HAP-1 (cell line): ENCODE measurements at places on chromosomes 2 and 18.

DNA sequence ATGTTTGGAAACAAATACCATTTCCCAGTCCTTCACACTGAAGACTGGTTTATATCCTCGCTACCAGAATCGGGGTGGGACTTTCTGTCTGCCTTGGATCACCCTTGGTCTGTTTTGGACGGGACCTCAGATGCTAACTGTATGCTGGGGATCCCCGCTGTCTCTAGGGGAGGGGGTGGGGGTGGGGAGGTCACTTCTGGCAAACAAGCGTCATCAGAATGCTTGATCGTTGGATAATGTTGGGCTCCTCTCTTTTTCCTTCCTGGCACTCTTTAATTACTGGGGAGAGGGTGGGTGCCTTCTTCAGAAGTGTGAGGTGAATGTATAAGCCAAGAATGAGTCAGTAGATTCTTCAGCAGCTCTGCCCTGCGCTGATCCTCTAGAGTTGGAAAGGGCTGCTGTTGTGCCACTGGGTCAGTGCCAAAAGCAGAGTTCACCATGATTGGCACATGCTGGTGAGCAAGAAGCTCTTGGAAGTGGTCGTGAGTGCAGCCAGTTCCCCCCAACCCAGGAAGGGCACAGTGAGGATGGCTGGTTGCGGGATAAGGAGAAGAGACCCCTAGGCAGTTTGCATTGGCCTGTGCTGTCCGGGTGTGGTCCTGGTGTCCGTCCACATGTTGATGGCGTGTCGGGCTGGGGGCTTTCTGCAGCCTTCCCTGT, 32.2 kb downstream of the DGKD start:
- DNase-seq = no peak

DNA sequence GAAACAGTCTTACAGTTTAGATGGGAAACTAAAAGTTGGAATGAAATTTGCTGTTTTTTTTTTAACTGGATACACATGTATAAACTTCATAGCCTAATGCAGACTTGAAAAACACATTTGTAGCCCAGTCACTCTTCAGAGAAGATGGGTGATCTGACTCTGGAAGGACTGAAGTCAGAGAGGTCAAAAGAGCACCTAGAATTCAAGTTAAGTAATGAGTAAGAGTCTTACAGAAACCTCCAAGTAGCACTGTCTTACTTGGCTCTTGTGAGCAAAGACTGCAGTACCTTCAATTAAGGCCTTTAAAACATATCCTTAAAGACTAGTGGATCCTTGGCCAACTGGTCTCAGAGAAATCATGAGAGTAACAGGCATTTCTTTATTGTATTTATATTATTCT, 41.9 kb downstream of the TRAPPC8 start:
- no peak for DNase-seq

DNA sequence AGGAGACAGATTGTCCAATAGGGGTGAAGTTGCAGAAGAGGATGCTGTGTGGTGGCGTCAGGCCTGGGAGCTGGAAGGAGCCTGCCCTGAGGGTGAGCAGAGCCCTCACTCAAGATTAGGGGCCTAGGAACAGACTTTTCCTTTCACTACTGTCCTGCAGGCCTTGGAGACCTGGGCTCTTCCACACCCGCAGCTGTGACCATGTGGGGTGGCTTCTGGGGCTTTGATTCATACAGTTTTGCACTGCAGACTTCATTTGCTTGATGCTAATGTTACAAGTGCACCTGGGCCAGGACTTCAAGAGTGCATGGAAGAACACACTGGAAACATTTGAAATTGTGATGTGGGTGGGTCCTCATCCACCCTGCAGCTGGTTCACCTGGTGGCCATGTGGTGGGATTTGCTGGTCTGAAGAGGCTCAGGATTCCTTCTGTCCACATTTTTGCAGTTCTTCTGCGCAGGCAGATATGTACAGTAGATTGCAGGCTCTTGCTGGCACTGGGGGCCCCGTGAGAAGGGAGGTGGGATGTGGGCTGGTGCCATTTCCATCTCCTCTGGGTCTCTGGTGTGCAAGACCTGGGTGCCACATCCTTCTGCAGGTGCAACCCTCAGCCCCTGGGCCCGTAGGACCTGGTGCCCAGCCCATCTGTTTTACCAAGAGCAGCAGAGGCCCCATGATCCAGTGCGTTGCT, 9.9 kb downstream of the GLI2 start:
- DNase-seq = no peak

GRCh38 chr18:77065221-77065981, 67.2 kb downstream of the MBP start:
- DNase-seq = no peak

DNA sequence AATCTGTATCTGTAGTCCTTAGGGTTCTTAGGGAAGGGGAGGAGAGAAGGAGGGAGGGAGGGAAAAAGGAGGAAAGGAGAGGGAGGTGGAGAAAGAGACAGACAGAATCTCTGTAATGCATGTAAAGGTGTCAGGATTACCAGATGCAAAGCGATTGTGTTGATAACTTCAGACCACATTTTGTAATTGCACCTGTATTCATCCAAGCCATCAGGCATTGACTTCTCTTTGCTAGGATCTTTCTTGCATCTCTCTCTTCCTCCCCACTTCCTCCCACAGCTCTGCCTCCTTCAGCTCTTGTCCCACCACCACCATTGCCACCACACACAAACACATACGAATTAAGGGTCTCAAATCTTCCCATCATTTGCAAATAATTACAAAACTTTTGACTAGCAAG, 91.4 kb downstream of the AOX1 start:
- no peak for DNase-seq

GRCh38 chr2:169795181-169795580, 3.5 kb upstream of the SSB start:
- no peak for DNase-seq

GRCh38 chr2:232501331-232501771, 13.7 kb upstream of the ECEL1 start:
- peak; percentile 68 for DNase-seq

DNA sequence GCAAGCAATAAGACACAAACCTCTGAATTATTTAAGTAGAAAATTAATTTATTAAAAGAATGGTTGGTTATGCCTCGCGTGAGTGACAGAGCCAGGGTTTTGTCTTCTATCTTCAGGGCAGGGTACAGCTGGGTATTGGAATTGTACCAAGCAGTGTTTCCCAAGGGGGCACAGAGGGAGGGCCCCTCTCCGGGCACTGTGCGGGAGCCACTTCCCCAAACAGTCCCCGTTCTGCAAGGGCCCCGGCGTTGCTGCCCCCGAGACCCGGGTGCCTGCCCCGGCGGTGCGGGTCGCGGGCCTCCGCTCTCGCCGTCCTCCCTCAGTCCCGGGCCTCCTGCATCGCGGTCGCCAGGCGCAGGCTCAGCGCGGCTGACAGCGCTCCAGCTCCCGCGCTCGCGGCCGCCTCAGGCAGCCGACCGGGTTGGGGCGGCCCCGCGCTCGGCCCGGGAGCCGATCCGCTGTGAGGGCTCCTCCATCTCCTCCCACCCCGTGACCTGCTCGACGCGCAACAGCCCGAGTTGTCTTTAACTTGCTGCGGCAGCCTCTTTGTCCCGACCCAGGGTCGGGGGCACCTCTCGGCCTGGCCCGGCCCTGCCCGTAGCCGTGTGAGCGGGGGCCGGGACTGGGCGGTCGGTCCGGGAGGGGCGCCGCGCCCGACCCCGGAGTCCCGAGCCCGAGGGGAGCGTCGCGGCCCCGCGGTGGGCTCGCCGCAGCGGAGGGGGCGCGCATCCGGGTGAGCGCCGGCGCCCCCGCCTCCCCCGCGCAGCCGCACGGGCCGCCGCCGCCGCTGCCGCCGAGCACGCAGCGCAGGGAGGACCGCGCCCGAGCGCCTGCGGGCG, 620 bp upstream of the GALNT1 start:
- DNase-seq = peak; percentile 27

GRCh38 chr2:176227874-176228273, 39.4 kb downstream of the HOXD1 start:
- no peak for DNase-seq

- DNase-seq = no peak
These were observed 198.7 kb downstream of the MCFD2 start for GRCh38 chr2:46716927-46717326.

DNA sequence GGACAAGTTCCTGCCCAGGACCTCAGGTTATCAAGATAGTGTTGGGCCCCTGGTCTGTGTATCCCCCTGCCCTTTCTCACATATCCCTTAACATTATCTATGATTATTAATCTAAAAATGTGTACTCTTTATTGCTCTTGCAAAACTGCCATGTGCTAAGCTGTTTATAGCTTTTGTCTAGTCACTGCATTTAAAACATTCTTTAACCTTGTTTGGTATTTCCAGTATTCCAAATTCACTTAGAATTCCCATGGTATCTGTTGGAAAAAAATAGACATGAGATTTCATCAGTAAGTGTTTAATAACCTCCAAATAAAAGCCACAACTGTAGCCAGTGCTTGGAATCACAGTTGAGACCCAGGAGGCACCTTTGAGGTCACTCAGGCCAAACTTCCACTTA, 16.2 kb upstream of the GLS start:
- no peak for DNase-seq

GRCh38 chr2:144446136-144446535, 73.8 kb downstream of the ZEB2 start:
- no peak for DNase-seq

DNA sequence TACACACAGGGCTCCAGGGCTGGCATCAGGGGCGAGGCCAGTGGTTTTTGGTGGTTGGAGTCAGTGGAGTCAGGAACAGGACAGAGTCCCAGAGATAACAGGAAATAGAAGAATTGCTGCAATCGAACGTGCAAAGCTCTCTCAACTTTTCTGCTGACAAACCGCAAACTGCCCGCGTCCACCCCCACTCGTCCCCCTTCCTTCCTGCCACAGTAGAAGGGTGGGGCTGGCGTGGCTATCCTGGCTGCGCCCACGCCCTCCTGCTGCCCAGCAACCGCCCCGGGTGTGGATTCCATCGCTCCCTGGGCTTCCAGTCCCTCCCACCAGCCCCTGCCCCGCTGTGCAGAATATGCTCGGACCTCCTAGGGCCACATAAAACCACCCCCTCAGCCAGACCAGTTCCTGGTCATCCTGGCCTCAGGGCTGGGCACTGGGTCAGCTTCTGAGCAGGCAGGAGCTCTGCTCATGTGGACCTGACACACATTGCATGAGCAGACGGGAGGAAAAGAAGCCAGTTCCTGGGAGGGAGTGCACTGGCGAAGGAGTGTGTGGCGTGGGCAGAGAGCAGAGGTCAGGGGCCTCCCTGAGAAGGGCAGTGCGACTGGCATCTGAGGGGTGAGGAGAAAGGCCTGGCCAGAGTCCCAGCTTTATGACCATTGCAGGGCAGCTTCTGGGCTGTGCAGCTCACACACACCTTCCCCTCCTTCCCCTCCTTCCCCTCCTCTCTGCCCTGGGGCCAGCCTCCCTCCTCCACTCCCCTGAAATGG, 85.4 kb upstream of the ATG16L1 start:
- no peak for DNase-seq

DNA sequence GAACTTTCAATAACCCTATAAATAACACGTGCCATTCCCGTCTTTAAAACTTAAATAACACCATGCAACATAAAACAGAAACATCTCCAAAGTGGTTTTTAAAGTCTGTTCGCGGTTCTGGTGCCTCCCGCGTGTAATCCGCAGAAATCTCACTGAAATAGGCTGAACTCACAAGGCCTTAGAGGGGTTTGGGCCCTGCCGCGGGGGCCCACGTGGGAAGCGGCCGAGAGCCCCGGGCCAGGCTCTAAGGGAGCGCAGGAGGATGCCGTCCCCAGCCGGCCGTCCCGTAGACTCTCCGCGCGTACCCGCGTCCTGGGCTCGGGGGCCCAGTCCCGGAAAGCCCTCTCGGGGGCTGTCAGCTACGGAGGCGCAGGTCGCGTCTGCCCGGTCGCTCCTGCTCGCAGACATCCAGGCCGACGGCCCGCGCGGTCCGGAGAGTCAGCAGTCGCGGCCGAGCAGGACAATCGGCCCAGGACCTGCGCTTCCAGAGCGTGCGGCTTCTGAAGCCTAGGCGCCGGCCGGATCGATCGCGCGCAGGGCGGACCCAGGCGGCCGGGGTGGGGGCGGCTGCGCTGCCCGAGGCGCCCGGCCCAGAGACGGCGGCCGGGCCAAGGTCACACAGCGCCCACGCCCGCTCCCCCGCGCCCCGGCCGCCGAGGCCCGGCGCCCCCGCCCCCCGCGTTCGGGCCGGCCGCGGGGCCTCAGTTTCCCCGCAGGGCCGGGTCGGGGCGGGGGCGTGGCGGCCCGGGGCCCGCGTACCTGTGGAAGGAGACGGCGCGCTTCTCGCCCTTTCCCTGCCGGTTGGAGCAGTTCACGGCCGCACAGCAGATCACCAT, 558 bp downstream of the THAP4 start:
- DNase-seq = peak; percentile 54

DNA sequence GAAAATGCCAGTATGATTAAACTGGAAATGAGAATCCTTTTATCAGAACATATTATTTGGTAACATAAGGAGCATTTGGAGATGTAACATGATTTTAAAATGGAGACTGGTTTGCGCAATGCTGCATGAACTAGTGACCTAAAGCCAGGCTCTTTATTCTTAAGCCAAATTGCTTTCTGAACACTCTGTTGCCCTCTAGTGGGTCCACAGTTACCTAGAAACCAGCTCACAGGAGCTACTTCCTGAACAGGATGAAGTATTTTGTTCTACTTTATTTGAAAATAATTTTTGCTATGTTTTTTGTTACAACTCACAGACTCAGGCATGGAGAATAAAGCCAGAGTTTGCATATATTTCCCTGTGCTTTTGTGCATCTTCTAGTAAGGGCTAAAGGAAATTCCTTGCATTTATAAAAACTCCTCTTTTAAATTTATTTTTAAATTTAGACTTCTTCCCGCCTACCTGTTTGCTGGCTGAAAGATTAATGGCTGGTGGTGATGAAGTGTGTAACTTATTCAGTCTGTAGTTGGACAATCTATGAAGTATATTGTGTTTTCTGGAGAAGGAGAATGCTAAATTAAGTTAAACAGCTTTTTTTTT, 146.7 kb downstream of the PARD3B start:
- peak; percentile 63 for DNase-seq

DNA sequence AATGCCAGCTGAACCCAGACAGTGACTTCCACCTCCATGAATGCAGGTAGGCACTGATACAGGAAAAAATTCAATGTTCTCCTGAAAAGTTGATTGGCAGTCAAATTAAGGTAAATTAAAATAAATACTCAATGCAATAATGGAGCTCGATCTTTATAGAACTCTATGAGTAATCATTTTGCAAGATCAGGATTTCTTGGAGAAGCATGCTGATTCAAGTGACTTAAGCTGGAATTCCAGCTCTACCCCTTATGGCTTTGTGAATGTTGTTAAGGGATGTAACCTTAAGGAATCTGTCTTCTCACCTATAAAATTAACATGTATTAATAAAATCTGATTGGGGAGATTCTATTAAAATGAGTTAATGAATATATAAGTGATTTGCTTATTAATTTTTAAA, 145.1 kb downstream of the QPCT start:
- no peak for DNase-seq

- no peak for DNase-seq
These were observed 91.9 kb downstream of the MRPS9 start for GRCh38 chr2:105129722-105130232.

DNA sequence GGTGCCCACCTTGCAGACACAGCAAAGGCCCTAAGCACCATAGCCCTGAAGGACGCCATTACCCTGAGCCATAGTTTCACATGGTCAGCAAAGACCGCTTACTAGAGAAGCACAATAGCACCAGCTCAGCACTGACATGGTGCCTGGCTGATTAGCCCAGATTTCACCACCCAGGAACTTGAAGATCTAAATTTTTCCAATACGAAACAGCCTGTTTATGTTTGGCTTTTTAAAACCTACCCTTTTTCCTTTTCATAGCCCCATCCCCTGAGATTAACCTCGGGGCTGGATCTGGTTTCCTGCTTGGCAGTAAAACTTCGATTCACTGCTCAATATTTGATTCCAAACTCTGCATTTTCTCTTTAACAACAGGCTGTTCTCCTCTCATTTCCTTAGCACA, 158.5 kb upstream of the PID1 start:
- DNase-seq = no peak

GRCh38 chr2:183149489-183149888, 25.2 kb downstream of the NUP35 start:
- DNase-seq = no peak
